ENCODE measurements at places on chromosomes 12 and 14.

GRCh38 chr12:12520273-12520672 is 42.4 kb downstream of the DUSP16 start:
- DNase-seq: no peak

- DNase-seq: peak; percentile 36
These were observed 1.7 kb upstream of the FLRT2 start for GRCh38 chr14:85528080-85528896.

DNA sequence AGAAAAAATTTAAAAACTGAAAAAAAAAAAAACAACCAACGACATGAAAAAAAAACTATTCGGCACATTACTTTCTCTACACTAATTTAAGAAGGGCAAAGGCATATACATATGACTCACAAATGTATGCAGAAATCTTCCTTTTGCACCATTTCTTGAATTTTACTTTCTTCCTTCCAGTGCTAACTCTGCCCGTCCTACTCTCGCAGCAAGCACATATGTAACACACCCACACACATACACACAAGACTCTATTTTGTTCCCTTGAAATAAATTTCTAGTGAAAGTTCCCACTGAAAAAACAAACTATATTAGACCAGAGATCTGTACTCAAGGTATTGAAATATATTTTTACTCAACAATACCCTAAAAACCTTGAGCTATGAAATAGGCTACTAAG is 14.6 kb downstream of the BTG1 start:
- DNase-seq: no peak

DNA sequence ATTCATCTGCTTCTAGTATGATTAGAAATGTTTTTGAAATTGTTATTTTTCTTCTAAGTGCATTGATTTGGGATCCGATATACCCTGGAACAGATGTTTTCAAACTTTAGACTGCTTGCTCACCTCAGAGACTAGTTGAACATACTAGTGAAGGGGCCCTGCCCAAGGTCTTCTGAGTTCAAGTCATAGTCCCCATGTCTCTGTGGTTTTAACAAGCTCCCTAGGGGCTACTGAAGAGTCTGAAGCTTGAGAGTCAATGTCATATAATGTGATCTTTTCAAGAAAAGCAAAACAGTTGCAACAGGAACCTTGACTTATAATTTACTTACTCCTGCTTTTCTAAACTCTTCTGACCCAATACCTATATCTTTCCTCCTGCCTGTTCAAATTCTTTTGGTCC is 7.5 kb upstream of the UBE2N start:
- no peak for DNase-seq

GRCh38 chr14:54730156-54730961 is 163.4 kb downstream of the SAMD4A start:
- DNase-seq: no peak

- no peak for DNase-seq
These were observed 4.8 kb downstream of the C12orf71 start for GRCh38 chr12:27077586-27077985.

DNA sequence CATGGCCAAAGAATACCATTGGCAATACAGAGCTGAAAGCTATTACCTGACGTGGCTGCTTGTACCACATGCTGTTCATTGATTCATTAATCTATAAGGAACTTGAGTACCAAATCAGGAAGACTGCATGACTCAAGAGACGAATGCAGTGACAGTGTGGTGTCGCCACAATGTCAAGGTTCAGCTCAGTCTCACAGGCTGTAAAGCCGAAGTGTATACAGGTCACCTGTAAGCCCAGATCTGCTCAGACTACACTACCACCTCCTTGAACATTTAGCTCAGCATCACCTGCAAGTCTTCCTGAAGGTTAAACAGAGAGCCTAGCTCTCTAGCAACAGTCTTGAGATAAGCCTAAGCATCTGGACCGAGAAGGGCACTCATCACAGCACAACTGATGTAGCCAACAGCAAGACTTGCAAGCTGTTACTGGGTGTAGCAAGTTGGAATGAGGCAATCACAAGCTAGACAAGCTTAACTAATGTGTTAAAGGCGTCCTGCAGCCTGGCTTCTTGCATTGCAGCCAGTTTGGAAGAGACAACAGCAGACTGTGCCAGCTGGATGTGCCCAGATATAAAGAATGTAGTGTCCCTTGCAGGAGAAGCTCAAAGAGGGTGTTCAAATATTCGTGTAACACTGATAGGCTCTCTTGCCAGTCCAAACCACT is 21.0 kb downstream of the TMTC1 start:
- DNase-seq: no peak

DNA sequence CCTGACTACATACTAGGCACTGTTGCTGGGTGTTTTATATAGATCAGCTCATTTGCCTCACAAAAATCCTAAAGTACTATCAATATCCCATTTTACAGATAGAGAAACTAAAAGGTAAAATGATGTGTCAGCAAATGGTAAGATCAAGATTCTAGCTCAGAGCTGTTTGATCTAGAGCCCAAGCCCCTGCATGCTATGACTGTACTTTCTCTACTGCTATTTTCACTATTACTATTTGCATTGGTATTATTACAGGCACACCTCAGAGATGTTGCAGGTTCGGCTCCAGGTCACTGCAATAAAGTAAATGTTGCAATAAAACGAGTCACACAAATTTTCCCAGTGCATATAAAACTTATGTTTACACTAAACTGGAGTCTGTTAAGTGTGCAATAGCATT is 10.9 kb downstream of the ISCU start:
- no peak for DNase-seq

DNA sequence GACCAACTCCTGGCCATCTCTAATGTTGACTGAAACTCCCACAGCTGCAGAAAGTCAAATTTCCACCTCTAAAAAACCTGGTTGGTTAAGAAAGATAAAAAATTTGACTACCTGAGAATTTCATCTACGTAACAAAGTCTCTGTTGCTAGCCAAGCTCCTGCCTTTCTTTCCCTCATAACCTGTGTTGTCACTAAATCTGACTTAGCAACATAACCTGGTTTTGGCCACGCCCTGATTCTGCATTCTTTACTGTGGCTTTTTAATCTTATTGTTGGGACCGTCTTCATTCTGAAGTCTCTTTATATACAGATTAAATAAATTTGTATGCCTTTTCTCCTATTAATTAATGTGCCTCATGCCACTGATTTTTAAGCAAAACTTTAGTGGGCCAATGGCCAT is 16.1 kb upstream of the CD69 start:
- no peak for DNase-seq

DNA sequence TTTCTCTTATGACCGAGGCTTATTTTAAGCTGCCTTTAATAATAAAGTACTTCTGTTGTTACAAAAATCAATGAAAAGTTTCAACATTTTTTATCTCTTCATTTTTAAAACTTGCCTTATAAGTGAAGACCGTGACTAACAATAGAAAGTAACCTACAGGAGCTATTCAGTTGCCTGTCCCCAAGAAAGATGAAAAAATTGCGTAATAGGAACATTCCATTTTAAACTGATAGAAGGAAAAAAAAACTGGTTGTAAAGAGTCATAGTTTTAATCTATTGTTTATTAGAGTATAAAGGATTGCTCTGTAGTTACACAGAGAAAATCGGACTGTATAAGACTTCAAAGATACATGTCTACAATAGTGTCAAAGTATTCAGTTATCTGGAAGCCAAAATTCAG is 83.3 kb downstream of the DAAM1 start:
- no peak for DNase-seq

GRCh38 chr14:99602054-99602787 is 1.8 kb downstream of the CCDC85C start:
- DNase-seq: no peak

GRCh38 chr12:124021007-124021406 is 48.0 kb downstream of the ZNF664 start:
- no peak for DNase-seq

GRCh38 chr14:79602045-79602444 is 609.3 kb downstream of the DIO2 start:
- DNase-seq: peak; percentile 29

DNA sequence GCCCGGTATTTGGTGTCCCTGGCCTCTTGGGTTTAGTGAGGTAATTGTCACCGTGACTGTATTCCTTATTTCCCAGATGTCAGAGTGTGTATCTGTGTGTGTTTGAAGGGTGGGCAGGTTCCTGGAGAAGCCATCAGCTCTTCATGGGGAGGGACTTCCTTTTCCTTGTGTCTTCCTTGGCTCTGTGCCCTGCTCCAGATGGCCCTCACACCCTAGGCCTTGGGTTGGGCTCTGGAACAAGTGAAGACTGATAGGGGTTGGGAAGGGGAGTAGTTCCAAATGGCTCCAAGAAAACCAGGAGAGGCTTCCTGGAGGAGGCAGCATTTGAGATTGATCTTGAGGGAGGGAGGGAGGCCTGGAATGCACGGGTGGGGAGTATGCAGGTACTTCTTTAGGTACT is 43.8 kb upstream of the PRIMA1 start:
- no peak for DNase-seq

DNA sequence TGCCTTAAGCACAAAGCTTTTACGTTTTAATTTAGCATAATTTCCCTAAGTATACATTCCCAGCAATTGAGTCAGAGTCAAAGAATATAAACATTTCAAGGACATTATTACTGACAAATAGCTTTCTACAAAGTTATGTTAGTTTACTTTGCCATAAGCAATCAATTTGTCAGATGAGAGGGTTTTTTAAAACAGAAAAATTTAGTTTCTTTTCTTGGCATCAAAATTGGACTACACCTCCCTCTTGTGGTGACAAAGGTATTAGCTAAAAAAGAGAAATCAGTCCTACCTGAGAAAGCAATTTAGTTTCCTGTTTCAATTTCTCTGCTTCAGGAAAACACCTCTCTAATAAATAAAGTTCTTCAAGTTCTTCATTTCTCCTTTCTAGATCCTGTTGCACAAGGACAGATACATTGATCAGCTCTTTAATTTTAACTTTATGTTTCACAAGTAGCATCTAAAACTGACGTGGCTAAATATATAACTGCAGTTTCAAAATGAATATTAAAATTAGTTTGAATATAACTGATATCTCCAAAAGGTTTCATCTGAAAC is 39.9 kb downstream of the DNAI7 start:
- peak; percentile 29 for DNase-seq

DNA sequence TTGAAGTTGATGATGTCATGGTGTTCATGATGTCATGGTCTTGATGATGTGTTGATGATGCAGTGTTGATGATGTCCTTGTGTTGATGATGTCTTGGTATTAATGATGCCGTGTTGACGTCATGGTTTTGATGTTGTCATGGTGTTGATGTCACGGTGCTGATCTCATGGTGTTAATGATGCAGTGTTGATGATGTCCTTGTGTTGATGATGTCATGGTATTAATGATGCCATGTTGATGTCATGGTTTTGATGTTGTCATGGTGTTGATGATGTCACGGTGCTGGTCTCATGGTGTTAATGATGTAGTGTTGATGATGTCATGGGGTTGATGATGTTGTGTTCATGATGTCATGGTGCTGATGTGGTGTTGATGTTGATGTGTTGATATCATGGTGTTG is 48.0 kb upstream of the RIMBP2 start:
- no peak for DNase-seq

- DNase-seq: no peak
These were observed 47.5 kb downstream of the GSC start for GRCh38 chr14:94722397-94722796.

- no peak for DNase-seq
These were observed 161.2 kb downstream of the DAD1 start for GRCh38 chr14:22427771-22428231.

DNA sequence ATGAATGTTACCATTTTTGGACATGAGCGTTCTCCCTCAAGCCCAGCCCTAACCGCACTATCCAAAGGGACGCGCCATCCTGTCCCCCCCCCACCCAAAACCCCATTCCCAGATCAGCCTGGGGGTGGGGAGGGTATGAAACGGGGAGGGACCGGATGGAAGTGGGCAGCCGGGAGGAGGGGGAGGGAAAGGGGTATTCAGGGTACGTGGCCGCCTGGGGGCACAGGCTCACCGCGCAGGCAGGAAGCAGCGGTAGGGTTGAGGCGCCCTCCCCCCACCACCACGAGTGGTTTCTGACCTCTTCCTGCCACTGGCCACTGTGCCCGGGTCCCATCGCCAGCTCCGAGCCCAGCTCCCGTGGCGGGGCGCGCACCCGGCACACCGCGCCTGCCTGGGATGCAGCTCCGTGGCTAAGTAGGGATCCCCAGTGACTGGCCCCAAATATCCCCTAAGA is 1.4 kb downstream of the ACTN1 start:
- no peak for DNase-seq

DNA sequence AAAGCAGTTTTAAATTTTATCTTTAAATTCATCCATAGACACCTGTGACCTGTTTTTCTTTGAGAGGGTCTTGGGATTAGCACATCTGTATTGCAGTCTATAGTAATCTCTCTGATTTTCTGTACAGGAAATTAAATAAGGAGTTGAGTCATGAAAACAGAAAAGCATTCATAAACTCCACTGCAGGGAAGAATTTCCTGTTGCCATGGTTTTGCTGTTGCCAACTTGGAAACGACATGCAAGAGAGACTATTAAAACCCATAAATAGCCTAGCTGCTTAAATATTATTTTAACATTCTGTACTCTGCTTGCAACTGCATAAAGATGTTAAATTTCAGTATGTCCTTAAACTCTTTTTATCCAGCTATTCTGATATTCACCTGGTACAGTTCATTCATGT is 281.0 kb upstream of the RGS6 start:
- DNase-seq: no peak

- DNase-seq: no peak
These were observed 534.7 kb downstream of the LRFN5 start for GRCh38 chr14:42141328-42141727.

- DNase-seq: no peak
These were observed 102.7 kb upstream of the NAP1L1 start for GRCh38 chr12:76187177-76187576.

- no peak for DNase-seq
These were observed 75.1 kb downstream of the DCAF5 start for GRCh38 chr14:69077841-69078240.

GRCh38 chr12:116642683-116643082 is 83.5 kb downstream of the MAP1LC3B2 start:
- DNase-seq: no peak

DNA sequence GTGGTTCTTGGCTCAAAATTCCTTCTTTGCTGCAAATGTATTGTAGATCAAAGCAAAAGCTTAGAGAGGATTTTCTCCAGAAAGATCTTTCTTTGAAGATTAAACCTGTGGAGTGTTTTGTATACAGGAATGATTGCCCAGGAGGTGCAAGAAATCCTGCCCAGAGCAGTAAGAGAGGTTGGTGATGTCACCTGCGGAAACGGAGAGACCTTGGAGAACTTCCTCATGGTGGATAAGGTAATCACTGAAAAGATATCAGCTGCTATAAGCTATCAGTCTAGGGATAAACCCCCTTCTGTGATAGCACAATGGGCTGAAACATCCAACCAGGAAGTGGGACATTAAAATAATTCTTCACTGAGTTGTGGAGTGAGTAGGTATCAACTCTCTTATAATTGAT is 85.7 kb downstream of the MYRFL start:
- no peak for DNase-seq

DNA sequence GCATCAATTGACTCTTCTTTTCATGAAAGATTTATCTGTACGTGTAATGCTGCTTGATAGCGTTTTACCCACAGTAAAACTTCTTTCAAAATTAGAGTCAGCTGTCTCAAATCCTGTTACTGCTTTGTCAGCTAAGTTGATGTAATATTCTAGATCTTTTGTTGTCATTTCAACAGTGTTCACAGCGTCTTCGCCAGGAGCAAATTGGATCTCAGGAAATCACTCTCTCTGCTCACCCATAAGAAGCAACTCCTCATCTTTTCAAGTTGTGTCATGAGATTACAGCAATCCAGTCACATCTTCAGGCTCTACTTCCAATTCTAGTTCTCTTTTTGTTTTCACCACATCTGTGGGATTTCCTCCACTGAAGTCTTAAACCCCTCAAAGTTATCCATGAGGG is 9.5 kb downstream of the PCNX1 start:
- DNase-seq: no peak

GRCh38 chr14:35366056-35366451 is 38.5 kb downstream of the NFKBIA start:
- DNase-seq: no peak
